Adrenal gland (tissue), 19 donors: ENCODE measurements at places on chromosomes 4 and X.
A peak's percentile ranks its signal among the peaks of the same experiment; 100 is the strongest.

DNA sequence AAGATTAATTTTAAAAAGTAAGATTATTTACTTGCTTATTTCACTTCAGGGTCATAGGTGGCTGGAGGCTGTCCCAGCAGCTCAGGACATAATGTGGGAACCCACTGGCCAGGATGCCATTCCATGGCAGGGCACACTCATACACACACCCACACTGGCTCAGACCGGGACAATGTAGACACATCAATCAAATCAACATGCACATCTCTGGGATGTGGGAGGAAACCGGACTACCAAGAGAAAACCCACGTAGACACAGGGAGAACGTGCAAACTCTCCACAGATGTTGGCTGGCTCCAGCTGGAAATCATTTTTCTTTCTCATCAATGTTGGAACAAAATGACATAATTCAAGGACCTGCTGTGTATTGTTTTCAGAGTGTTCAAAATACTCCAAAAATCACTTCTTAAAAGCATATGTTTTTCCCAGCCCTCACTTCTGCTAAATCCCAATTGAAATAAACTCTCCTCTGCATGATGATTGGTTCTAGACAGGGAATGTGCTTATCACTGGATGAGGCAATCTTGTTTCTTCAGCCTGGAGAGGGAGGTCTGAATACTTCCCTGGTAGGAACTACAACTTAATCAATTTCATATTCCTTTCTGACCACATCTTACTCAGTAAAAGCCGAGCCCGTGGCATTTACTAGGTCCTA is 18.6 kb upstream of the CPE start:
- no peak for DNase-seq

DNA sequence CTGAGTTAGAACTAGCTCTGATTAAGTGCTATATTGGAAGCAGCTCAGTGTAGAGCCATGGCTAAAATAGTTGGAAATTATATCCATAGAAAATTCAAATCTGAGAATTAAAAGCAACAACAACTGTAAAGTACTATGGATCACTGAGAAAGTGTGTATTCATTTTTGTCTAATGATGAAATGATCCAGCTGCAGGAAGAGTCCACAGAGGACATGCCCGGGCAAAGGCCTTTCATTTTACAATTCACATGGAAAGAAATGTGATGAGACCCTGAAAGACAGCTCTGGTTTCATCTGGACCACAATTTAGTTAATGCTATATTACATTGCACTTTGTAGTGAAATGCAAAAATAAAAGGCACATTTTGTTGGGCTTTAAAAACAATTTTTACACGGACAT is 196.8 kb upstream of the FAT1 start:
- DNase-seq: no peak

DNA sequence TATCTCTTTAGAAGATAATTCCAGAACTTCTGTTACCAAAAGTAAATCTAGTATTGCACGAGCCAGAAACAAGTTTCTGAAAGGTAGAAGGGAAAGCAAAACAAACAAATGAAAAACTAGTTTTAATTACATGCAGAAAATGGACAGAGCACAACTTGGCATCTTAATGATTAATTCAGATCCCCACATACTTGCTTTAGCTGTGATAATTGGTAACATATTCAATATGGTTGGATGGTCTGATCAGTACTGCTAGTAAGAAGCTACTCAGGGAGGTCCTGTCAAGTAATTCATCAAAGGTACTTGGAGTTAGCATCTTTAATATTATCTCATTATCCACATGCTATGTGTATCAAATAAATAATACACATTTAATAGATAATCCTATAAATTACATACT is 204.3 kb downstream of the TRAM1L1 start:
- DNase-seq: no peak

DNA sequence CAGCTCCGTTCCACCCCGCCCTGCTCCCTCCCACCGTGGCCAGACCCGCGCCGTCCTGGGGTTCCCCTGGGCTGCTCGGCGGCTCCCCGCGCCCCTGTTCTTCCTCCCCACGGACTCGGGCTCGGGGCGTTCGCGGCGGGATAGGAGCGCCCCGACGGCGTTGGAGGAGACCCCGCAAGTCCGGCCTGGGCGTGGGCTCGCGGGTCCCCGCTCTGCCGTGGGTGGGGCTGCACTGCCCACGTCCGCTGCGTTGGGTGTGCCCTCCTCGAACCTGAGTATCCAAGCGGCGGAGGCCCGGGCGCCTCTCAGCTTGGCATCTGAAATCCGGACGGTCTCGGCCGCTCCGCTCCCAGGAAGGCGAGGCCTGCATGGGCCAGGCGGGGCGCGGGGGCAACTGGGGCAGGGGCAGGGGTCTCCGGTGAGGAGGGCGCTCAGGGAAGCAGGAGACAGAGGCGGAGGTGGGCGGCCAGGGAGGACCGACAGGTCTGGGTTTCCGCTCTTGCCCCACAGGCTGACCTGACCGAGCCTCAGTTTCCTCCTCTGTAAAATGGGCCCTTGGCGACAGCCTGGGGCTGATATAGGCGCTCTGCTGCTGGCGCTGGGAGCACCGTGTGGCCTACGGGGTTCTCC is 12.0 kb upstream of the NAT8L start:
- peak; percentile 14 for DNase-seq

DNA sequence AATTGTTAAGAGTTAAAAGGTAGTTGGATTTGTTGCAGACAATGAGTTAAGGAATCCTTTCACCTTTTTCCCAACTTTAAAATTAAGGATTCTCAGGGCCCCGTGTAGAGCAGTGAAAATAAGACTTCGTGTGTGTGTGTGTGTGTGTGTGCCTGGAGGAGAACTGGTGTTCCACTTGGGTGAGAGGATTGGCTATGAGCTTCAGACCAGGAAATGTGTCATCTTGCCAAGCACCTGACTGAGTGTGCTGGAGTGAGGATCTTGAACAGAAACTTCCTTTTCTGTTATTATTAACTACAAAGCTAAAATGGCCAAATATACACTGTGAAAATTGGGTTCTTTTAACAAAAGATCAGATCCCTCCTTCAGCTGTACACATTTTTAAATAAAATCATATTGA is 113.1 kb upstream of the VCX2 start:
- DNase-seq: no peak

DNA sequence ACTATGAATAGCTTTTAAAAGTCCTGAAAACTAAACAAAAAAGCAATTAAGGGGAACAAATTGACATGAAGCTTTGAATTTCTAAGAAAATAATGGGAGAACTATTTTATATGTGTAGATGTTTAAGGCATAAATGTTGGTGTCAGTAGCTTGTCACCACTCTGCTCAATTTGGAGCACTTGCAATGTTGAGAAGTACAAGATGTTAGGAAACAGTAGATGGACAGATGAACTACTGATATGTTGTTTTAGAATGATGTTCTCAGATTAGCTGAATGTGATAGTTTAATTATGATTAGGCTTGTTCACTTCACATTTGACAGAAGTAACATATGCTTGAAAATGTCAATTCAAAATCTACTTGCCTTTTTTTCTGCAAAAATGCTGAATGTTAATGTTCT is 525.7 kb upstream of the IGFBP7 start:
- no peak for DNase-seq

- DNase-seq: no peak
Measured at GRCh38 chr4:152951348-152951747, 15.2 kb downstream of the FHDC1 start.

DNA sequence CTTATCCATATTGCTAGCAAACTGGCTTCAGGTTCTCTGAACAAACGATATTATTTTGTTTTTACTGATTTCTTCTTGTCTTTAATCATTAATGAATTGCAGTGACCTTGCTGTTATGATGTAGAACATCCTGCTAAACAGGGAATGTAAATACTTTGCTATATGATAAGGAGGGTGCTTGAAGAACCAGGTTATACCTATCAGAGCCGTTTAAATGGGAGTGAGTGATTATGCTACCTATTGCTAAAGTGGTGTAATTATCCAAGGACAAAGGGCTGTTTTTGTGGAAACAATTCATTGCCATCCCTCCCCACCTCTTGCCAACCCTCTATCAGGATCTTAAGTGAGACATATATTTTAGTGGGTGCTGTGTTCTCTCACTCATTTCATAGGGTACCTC is 788.9 kb downstream of the RPA4 start:
- no peak for DNase-seq

- no peak for DNase-seq
Measured at GRCh38 chr4:156571146-156571545, 400.5 kb downstream of the PDGFC start.

GRCh38 chr4:83604321-83604720 is 68.4 kb downstream of the GPAT3 start:
- DNase-seq: no peak

GRCh38 chr4:185896817-185897488 is 85.0 kb upstream of the SORBS2 start:
- DNase-seq: no peak

- no peak for DNase-seq
Measured at GRCh38 chr4:123497340-123497739, 100.7 kb downstream of the SPRY1 start.

DNA sequence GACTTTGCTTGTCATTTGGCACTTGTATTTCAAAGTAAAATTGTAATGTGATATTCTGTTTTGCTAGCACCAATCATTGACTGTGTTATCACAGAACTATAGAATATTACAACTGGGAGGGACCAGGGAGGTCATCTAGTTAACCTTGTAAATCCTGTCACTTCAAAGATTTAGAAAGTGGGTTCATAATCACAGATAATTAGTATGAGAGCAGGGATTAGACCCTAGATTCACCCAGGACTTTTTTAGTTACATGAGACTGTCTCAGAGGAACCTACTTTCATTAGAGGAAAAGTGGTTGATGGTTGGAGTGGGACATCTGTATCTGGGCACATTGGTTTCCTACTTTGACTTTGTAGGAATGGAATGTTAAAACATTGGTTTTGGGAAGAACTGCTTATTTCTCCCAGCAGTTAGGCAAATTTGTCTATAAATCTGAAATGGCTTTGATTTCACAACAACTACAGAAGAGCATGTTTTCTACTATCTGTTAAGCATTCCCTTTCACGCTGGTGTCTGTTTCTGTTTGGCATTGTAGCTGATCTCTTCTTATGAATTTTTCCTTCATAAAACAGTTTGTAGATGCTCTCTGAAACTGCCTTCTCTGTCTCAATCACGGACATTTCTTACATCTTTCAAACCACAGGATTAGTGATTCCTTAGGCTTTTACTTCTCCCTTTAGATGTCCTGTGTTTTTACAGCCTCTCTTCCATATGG is 144.1 kb downstream of the DIPK2B start:
- no peak for DNase-seq

- DNase-seq: no peak
Measured at GRCh38 chrX:40694802-40695201, 40.5 kb downstream of the MED14 start.

- peak; percentile 84 for DNase-seq
Measured at GRCh38 chrX:74420196-74421035, 877 bp upstream of the SLC16A2 start.

- DNase-seq: no peak
Measured at GRCh38 chrX:29652484-29652883, 562.9 kb upstream of the MAGEB2 start.

DNA sequence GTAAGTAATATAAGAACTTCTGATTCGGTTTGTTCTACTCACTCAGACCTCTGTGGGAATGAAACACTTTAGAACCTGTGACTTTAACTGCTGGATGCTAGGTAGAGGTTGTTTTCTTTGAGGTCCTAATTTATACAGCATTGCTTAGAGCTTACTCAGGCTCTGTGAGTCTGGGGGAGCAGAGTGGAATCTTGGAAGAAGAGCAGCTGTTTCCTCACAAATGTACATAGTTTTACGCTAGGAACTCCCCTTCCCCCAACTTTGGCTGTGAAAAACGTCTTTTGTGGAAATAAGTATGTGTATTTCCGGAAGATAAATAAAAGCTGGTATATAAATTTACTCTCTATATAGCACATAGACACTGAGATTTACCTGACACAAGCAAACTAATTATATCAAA is 141.4 kb downstream of the NAA11 start:
- no peak for DNase-seq

- DNase-seq: no peak
Measured at GRCh38 chr4:71980976-71981375, 50.8 kb upstream of the NPFFR2 start.

DNA sequence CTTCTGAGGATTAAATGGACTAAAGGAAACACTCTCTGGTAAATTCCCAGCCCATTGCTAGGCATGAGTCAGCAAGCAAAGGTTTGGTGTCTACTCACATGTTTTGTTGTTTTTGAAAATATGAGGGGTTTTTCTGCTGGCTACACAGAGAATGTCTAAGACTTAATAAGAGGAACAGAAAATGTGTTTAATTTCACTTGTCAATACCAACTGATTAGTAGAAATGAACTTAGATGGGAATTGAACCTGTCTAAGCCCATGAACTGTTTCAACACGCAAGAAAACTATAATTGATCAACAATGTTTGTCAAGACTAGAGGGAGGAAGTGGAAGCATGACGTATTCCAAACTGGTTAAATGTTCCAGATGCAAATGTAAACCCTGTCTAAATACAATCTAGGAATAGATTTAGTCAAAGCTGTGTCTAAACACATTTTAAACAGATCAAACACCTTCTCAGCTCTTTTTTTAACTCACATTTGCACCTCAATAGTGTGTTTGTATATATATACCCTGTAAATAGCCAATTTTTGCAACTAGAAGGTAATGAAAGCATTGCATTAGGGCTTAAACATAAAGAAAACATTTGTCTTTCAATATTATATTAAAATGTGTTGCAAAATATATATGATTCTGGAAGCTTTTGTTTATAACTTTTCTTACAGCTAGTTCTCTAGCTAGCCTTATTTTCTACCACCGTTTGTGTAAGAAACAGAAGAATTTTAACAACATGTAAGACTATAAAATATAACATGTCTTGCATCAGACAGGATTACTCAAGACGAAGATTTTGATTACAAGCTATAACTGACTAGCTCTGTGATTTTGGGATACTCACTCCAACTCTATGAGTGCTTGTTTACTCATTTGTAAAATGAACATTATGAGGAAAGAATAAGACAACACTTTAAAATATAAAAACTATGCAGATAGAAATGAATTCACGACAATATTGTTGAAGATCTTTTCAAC is 607.8 kb downstream of the FSTL5 start:
- DNase-seq: no peak

- DNase-seq: no peak
Measured at GRCh38 chrX:500481-501010, 113.8 kb upstream of the PPP2R3B start.

GRCh38 chr4:167989815-167990214 is 102.5 kb upstream of the ANXA10 start:
- no peak for DNase-seq

DNA sequence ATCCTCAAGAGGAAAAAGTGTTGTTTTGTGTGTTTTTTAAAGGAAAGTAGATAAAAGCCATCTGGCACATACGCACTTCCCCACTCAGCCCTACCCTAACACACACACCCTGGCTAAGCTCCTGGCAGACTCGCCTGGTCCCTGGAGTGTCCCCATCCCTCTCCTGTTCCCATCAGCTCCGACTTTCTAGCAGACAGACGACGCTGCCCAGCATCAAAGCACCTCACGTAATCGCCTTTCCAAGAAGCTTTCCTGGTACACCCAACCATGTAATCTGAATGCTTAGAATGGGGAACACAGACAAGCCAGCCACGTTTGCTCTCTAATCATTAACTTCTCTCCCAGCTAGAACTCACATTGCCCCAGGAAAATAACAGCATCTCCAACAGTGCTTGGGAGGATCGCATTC is 116.2 kb downstream of the AFAP1 start:
- no peak for DNase-seq
